ENCODE measurements at places on chromosomes 2 and 18.

- DNase-seq = no peak
Observed at GRCh38 chr2:211762479-211762878, 776.1 kb downstream of the ERBB4 start.

DNA sequence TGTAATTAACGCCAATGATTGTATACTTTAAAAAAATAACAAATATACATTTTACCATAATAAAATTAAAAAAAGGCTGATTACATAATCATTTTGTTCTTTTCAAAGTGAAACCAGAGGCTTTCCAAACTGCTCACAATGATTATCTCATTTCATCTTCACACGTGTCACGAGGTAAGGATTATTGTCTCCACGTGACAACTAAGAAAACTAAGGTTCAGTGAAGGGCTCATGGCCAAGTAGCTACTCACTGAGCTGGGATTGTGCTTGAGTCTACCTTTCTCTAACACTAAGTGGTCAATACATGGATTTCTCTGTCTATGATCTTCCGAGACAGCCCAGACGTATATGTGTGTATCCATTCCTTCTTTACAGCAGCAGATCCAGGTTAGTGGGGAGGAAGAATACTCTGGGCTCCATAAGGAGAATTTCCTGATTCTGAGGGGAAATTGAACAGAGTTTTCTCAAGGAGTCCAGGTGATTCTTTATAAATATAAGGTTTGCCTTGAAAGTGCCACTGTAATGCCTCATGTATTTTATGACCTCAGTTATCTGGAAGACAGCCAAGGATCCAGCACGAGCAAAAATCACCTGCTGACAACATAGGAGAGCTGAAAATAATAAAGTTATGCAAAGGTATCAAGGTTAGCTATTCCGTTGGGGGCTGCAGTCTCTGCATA, 25.6 kb upstream of the ACSL3 start:
- DNase-seq = no peak

DNA sequence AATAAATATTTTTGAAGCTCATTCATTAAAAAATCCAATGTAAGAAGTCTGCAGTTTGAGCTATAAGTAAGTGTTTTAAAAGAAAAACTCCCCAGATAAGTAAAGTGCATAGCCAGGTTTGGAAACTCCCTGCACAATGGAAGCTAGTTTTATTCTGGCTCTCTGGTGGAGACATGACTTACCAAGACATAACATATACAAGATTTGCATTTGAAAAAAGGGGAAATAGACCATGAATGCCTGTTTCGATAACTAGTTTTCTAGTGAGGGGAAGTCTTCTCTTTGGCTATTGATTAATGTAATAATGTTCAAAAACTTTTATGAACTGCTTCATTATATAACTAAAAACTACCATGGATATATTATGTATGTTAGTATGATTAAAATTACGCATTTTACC, 435.2 kb downstream of the ARHGAP15 start:
- no peak for DNase-seq

GRCh38 chr18:59512025-59512755, 153.1 kb upstream of the LMAN1 start:
- DNase-seq = no peak

DNA sequence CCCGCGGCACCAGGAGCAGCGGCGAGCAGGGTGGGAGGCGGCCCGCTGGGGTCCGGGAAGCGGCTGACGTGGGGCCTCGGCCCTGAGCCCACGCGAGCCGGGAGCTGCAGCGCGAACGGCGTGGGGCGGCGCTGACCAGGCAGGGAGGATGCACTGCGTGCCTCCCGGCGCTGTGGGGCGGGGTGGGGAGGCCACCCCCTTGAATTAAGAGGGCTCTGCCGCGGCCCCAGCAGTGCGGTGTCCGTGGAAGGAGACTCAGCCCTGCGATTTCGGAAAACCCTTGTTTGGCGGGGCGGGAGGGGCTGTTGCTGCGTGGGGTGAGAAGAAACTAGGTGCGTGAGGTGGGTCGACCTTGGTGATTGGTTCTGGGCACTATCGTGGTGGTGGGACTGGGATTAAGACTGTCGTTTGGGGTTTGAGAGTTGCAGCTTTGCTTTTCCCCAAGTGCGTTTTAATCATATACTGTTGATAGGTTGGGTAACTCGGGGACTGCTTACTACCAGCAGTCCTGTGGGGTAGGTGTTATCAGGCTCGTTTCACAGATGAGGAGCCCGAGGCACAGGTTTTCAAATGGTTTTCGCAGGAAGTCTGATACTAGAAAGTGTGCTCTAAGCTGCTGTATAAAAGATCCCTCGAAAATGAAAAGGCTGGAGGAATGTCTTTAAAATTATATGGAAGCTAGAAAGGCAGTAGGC, 722 bp downstream of the ACSL3 start:
- peak; percentile 47 for DNase-seq

DNA sequence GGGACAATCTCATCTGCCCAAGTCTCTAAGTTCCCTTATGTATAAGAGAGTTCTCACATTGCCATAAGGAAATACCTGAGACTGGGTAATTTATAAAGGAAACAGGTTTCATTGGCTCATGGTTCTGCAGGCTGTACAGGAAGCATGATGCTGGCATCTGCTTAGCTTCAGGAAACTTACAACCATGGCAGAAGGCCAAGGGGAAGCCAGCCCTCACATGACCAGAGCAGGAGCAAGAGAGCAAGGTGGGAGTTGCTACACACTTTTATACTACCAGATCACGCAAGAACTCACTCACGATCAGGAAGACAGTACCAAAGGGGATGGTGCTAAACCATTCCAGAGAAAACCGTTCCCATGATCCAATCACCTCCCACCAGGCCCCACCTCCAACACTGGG, 73.9 kb downstream of the PRKRA start:
- DNase-seq = no peak
